HFFc6 (cell line): ENCODE measurements at places on chromosomes 3 and 15.

DNA sequence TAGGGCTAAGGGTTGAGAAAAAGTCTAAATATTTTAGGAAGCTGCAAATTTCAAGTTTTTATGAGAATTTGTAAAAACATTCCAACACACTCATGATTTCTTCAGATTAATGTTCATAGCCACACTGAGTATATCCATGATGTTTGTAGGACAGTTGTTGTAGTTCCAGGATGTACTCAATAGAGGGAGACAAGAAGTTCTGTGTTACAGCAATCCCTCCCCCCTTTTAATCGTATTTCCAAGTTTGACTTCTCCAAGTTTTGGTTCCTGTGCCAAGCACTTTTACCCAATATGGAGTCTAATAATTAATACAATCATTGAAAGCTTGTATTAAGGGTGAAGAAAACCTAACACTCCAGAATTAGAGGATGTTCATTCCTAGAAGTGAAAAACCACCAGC, 143.4 kb downstream of the FEZF2 start:
- DNase-seq, result no peak

GRCh38 chr3:147886879-147887278, 477.7 kb downstream of the ZIC1 start:
- DNase-seq, result no peak

DNA sequence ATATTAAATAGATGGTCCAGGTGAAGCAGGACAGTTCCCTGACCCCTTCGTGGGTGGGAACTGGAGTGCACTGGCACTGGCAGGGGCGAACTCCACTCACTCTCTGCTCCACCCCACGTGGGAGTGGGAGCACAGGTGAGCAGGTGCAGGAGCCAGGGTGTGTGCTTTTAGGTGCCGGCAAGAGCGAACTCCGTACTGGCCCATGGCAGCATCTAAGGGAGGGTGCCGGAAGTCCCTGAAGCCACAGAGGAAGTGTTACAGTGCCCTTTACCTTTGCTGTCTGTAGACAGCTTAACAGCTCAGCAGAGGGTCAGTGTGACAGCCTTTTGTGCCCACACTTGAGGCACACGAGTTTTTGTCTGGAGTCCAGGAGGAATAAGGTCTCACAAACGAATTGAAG, 26.7 kb upstream of the PIAS1 start:
- no peak for DNase-seq

GRCh38 chr3:170076715-170077238, 39.0 kb downstream of the GPR160 start:
- peak; percentile 59 for DNase-seq

GRCh38 chr3:152549263-152549662, 280.5 kb downstream of the MBNL1 start:
- no peak for DNase-seq

- DNase-seq, result no peak
Observed at GRCh38 chr3:94064243-94064860, 1.5 kb downstream of the NSUN3 start.

GRCh38 chr3:187782006-187782405, 36.7 kb upstream of the BCL6 start:
- DNase-seq, result no peak

DNA sequence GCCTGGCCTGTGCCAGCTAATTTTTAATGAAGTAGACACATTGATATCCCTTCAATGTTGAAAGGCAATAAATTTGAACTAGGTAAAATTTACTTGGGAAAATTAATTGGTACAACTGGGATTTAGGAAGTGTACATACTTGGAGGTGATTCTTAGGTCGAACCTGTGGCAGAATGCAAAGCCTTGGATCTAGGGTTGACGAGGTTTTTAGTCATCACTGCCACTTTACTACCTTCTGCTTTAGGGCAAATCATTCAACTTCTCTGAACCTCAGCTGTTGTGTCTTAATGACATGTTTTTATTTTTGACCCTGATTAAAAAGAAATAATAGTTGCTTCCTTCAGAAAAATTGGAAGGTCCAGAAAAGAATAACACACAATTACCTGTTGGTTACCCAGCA, 2.5 kb downstream of the APPL1 start:
- no peak for DNase-seq

DNA sequence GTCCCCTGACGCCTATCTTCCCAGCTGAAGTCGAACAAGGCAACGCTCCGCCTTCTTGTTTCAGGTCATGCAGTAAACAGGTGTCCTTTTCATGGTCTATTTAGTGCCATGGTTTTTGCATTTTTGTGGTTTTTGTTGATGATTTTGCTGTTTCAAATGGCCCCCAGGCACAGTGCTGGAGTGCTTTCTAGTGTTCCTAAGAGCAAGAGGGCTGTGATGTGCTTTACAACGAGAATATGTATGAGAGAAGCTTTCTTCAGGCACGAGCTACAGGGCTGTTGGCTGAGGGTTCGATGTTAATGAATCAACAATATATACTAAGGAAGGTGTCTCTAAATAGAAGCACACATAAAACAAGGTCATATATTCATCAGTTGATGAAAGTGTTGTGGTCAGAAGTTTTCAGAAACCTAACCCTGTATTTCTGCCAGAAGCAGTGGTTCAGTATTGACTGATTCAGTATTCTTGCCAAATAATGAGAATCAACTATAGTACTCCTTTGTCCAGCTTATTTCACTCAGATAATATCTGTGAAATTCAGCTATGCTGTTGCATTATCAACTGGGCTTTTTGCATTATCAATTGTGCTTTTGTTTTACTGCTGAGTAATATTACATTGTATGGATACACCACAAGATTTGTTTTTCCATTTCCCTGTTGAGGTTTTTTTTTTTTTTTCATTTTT, 18.5 kb downstream of the LIMD1 start:
- no peak for DNase-seq

DNA sequence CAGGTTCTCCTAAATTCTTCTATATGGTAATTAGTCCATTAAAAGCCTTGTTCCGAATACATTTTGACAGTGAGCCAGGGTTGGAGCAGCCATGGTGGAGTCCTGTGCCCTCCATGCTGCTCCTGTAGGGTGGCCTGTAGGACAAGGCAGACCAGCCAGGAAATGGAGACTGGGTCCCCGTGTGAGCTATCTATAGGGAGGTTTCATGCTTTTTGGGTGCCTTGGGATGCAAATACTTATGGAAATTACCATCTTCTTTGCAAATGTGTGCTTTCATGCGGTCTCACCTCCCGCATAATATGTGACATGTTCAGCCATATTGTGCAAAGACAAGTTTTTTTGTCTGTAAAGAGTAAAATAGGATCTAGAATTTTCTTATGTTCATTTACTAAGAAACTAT, 58.0 kb upstream of the FURIN start:
- no peak for DNase-seq

DNA sequence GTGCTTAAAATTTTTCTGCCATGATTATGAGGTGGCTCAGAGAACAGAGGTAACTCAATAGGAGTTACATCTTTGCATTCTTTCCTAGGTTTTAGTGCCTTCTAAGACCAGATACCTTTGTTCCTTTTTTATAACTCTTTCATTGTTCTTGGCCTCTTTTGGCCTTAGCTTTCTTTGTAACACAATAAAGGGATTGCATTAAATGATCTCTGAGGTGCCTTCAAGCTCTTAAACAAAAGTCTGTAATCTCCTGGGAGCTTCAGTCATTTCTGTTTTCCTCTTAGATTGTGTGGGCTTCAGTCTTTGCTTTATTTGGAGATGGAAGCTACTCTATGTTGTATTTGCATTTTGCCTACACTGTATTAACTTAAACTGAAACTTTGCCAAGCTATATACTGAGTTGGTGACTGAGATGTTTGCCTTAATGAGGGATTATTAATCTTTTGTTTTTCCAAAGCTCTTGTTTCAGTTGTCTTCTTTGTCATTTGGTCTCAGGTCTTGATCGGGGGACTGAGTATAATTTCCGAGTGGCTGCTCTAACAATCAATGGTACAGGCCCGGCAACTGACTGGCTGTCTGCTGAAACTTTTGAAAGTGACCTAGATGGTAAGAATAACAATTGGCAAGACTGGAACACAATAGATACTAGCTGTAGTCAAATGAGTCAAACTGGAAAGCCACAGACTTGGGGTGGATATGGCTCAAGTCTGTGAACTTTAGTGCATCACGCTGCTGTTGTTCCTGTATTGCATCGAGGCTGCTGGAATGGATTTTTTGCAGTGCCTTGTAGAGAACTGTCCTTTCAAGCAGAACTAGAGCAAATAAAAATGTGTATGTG, 110.3 kb downstream of the HCN4 start:
- no peak for DNase-seq

- DNase-seq, result no peak
Observed at GRCh38 chr3:31929826-31930502, 51.1 kb downstream of the OSBPL10 start.

GRCh38 chr3:106707347-106707746, 669.9 kb upstream of the CCDC54 start:
- DNase-seq, result no peak

- no peak for DNase-seq
Observed at GRCh38 chr15:88131937-88132336, 124.6 kb downstream of the NTRK3 start.

DNA sequence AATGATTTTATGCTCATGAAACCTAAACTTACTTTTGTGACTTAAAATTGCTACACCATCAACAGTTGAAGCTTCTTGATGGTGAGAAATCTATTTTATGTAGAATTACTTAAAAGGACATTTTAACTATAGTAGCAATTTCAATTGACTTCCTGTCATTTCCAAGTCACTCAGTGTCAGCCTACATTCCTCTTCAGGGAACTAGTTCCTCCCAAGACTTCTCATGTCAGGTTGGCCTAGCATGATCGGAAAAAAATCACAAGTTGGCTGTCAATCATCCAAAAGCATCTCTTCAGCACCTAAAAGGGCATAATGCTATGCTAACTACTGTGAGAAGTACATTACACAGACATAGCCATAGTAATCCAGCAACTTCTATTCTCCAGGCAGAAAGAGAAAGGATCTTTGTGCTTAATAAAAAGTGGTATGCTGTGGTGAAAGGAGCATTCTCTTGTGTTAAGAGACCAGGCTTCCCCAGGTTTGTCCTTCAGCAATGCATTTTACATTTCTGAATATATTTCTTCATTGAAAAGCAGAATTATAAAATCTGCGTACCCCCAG, 893.7 kb downstream of the AGBL1 start:
- DNase-seq, result no peak

DNA sequence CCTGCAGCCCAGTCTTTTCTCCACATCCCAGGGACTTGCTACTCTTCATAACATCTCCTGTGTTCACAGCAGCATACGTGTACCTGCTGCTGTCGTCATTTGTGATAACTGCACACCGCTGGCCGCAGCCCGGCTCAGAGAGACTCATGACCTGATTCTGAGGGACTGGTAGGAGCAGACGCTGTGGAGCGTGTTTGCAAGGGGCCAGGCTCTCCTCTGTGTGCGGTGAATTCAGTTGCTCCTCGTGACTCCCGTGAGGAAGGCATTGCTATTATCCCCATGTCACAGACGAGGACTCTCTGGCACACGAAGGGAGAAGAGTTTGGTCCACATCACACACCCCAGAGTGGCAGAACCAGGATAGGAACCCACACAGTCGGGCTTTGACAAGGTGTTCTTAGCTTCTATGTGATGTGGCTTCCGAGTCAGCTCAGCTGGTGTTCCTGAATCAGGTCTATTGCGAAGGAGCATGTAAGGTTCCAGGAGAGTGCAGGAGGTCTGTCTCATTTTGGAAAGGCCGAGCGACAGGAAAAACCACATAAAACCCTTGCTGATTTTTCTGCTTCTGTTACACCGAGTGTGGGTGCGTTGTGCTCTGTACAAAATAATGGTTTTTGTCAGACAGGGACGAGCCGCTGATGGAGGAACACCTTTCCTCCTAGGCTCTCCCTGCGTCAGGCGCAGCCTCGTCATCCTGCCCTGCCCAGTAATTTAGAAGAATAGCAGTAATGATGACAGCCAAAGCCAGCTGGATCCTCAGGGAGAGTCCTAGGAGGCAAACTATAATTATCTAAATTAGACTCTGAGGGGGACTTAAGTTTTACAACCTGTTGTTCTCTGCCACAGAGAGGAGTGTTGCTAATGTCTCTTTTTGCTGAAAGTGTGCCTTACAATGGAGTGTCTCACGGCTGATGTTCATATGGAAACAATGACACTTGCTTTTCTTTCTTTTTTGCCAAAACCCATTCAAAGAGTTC, 157.5 kb upstream of the RGMA start:
- no peak for DNase-seq

GRCh38 chr3:171940151-171940649, 97.1 kb downstream of the TMEM212 start:
- no peak for DNase-seq

- DNase-seq, result no peak
Observed at GRCh38 chr3:119620899-119621298, 23.2 kb downstream of the PLA1A start.

GRCh38 chr15:94682171-94682570, 450.8 kb downstream of the MCTP2 start:
- no peak for DNase-seq

DNA sequence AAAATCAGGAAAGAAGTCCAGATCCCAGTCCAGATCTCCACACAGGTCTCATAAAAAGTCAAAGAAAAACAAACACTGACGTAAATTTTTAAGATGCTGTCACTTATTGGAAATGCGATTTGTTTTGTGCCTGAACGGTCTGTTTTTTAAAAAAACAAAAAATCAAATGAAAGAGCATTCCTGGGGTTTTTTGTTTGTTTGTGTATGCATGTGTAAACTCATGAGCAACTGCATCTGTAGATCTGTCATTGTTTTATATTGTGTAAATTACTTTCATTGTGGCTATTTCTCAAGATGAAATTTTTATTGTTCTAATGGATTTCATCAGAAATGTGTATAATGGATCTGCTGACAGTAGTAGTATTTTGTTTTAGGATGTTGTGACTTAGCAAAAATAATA, 55.0 kb downstream of the U2SURP start:
- no peak for DNase-seq

- no peak for DNase-seq
Observed at GRCh38 chr3:9942164-9942563, 8.5 kb downstream of the CRELD1 start.

DNA sequence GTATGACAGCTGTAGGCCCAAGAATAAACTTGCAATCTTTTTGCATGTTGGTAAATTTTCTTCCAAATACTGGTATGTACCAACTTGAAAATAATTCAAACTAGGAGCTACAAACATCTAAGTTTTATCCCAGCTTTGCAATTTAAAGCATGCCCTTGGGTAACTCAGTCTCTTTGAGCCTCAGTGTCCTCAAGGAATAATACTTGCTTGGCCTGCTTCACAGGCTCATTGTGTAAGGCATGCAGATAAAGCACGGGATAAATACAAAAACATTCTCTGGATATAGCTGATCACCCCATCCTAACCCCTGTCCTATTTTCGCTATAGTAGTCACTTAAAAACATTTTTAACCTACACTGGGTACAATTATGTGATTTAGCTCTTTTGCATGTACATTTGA, 9.6 kb upstream of the TMEM44 start:
- DNase-seq, result no peak

DNA sequence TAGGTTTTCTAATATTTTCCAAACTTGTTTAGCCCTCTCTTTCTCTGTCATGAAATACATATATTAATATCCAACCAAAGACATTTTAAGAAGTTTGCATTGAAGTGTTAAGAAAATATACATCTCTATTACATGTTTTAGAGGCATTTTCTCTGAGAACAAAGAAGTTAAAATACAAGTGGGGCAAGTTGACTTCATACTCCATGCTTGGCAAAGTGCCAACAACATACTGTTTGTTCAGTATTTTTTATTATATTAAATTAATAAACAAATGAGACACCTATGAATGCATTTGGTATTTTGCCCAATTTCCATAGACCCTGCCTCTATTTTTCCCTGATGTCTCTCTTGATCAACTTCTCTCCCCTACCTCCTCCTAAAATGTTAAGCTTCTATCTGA, 232.8 kb upstream of the MRPL3 start:
- DNase-seq, result no peak

GRCh38 chr3:112640276-112640929, 540 bp downstream of the CCDC80 start:
- DNase-seq, result peak; percentile 92

- DNase-seq, result no peak
Observed at GRCh38 chr3:186705882-186706780, 11.0 kb upstream of the KNG1 start.
